ENCODE measurements at places on chromosomes 7 and 10.

DNA sequence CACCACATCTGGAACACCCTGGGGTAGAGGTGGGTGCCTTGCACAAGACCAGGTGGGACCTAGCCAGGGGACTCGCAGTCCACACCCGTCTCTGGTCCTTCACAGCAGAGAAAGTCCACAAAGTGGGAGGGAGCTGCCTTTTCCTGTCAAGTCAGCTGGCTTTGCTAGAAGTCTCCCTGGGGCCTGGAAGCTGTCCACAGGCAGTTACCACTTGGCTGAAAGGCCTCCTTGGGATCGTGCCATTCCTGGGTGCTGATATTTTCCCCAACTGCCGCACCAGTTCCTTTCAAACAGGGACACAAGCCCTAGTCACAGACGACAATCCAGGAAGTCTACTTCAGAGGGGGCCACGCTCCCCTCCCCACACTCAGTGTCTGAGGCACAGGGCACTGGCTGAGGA, 75.4 kb downstream of the AFAP1L2 start:
- no peak for DNase-seq

DNA sequence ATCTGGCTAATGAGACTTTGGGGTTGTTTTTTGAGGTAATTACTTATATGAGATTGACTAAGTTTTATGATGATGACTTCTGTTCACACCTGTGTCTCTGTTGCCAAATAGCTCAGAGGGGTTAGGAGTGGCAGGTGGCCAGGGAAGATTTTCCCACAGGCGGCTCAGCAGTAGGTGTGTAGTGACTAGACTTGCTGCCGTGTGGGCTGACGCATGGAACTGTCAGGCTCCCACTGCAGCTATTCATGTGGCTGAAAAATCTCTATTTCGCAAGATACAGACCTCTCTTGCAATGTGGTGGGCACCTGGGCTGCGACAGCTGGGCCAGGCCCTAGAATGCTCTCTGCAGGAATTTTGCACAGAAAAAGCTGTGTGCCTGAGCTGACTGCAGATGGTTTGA, 1.4 kb downstream of the CPA4 start:
- no peak for DNase-seq

DNA sequence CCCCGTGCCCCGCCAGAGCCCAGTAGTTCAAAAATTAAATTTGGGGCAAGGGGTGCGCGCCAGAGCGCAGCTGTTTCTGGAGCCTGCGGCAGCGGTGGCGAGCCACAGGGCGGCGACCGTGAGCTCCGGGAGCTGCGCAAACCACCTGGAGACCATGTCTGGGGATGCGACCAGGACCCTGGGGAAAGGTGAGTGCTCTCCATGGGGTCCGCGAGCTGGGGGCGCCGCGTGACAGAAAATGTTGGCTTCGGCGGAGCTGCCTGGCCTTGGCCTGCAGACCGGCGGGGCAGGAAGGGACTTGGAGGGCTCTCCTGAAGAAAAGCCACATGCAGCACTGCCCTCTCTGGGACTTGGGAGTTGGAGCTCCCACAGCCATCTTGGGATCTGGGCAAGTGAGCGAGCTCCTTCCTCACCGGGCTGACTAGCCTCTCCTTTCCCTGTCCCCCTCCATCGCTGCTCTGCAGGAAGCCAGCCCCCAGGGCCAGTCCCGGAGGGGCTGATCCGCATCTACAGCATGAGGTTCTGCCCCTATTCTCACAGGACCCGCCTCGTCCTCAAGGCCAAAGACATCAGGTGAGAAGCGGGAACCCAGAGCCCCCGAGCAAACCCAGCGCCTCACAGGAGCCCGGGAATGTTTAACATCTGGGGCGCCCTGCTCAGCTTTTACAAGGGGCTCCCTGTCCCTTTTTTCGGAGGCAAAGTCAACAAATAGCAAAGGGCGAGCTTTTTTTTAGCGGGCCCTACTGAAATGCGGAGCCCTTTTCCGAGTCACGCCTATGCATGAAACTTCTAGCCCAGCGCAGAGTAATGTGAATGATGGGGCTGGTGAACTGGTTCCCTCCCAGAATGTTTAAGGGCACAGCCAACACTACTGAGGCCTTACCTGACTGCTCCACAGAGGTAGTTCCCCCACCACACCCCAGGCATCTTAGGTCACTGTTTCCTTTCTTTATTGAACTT, 6.1 kb downstream of the GSTO2 start:
- no peak for DNase-seq

DNA sequence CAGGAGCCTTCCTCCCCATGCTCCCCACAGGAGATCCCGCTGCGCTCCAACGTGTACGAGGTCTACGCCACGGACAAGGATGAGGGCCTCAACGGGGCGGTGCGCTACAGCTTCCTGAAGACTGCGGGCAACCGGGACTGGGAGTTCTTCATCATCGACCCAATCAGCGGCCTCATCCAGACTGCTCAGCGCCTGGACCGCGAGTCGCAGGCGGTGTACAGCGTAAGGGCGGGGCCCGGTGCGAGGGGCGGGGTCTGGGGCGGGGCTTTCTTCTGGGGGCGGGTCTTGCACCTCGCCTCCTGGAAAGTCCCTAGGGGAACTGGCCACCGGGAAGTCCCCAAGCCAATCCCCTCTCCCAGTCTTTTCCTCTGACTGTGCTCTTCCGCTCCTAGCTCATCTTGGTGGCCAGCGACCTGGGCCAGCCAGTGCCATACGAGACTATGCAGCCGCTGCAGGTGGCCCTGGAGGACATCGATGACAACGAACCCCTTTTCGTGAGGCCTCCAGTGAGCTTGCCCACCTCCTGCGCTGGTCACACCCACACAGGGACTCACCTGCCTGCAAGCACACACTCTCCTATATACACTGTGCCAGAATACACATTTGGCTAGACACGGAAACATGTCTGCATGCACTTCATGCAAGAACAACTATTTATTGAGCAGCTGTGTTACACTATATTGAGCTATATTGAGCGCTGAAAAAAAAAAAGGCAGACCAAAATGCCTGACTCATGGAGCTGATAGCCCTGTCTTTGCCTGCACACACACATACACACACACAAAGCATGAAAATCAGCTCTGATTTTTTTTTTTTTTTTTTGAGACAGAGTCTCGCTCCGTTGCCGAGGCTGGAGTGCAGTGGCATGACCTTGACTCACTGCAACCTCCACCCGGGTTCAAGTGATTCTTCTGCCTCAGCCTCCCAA, 32.7 kb upstream of the VSIR start:
- peak; percentile 5 for DNase-seq

DNA sequence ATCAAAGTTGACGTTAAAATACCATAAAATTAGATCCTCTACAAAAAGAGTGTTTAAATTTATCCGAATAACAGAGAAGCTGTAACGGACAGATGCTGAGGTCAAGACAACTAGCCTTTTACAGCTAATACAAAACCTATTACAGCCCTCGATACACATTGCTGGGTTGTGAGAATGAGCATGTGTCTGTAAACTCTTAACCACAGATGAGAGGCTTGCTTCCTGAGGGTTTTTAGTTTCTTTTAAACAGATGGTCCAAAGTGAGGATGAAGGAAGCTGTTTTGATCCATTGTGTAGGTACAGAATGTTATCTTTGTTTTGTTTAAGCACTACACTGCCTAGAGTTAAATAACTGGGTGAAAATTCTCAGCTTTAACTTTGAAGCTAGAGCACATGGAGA, 578.2 kb downstream of the PARD3 start:
- DNase-seq: no peak

Measured in NCI-H345 (cell line).